ENCODE measurements at places on chromosomes 12 and 14.

GRCh38 chr14:36502558-36503508 lies 17.2 kb downstream of the NKX2-1 start:
- no peak for DNase-seq

DNA sequence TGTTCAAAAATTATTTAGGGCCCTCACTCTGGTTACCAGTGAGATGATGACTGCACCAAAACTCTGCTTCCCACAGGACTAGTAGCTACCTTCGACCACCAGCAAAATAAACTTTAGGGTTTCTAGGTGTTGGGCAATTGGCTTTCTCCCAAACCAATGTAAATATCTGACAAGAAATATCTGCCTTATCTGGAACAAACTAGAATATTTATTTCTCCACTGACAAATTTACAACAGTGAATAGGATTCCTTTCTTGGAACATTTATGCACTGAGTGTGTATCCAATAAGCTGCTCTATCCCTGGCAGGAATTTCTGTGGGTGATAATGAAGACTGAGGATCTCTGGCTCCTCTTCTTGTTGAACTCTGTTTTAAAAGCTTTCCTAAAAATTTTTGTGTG lies 148.6 kb downstream of the SLC6A15 start:
- DNase-seq = no peak

- DNase-seq = no peak
Observed at GRCh38 chr14:100670753-100671049, 56.0 kb upstream of the DLK1 start.

GRCh38 chr14:103158688-103159087 lies 35.4 kb downstream of the TNFAIP2 start:
- no peak for DNase-seq

DNA sequence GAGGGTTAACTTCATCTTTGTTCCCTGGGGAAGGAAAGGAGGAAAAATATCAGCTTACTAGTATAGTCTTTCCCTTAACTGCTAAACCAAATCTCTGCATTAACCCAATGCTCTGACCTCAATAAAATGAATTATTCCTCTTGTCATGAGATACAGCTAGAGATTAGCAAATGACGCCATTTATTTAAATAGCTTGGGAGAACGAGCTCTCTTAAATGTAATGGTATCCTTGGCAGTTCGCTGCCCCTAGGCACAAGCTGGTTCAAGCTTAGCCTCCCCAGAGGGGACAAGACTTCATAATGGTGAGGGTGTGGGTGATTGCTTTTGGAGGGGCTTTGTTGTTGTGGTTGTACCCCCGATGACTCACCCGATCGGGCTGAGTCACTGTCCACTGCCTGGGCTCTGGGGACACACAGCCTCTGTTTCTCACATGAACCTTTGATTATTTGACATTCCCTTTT lies 19.6 kb downstream of the FNTB start:
- DNase-seq = no peak

DNA sequence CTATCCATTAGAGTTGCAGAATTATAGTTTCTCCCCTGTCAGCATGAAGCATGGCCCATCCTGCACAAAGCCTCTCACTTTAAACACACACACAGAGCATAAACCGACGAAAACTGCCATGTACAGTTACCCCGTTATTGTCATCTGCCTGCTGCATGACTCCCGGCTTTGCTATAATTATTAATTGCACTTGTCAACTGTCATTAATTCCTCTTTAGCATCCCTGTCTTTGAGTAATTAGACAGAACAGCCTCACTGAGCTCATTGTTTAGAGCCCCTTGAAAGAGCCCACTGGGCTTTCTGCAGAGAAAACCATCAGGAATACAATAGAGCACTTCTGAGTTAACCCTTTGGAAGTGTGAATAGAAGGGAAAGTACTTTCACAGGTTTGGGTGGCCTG lies 307.2 kb upstream of the SOX5 start:
- no peak for DNase-seq

DNA sequence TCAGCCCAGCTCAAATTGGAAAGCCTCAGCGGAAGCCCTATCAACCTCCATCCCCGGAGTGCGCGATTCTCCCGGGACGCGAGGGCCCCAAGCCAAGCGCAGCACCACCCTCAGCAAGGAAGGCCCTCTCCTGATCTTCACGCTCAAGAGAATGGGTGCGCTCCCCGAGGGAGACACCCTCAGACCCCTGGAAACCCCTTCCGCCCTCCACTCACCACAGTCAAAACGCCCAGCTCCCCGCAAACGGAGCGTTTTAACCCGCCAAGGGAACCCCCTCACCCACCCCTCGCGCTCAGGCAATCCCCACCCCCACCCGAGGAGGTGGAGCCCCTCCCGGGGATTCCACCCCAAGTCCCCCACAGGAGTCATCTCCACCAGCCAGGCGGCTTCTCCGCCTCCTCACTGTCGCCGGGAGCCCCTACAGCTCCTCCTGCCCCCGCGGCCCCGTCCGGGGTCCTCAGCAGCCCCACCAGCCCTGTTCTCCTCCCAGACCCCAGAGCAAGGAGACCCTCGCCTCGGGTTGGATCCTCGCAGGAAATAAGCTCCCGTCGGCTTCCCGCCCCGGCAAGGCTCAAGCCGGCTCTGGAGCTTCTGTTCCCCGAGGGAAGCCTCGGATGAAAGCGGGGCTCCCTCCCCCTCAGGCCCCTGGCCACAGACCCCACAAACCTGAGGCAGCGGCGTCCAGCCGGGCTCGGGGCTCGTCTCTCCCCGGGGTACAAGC lies 507 bp downstream of the BAZ2A start:
- DNase-seq = peak; percentile 67

- no peak for DNase-seq
Observed at GRCh38 chr12:46835785-46836184, 10.0 kb upstream of the SLC38A4 start.

GRCh38 chr14:65281991-65282895 lies 130.3 kb upstream of the FUT8 start:
- DNase-seq = no peak

GRCh38 chr14:92653162-92653651 lies 95.2 kb downstream of the LGMN start:
- DNase-seq = no peak

DNA sequence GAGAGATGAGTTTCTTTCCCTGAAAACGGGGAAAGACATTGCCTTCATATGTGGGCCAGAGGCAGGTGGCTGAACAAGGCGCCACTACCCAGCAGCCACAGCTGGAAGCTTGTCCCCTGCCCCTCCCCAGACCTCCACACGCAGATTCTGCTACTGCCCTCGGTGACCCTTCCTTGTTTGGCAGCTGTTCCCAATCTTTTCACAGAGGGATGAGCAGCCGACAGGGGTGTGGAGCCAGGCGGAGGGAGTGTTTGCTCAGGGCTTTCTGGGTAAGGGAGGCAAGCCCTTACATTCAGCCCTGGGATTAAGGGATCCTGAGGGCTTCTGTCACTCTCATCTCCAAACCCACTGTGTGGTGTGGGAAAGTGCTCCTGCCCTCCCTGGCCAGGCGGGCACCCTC lies 4.5 kb upstream of the KRT4 start:
- DNase-seq = no peak

- DNase-seq = peak; percentile 35
Observed at GRCh38 chr12:4118017-4118510, 155.5 kb upstream of the CCND2 start.

DNA sequence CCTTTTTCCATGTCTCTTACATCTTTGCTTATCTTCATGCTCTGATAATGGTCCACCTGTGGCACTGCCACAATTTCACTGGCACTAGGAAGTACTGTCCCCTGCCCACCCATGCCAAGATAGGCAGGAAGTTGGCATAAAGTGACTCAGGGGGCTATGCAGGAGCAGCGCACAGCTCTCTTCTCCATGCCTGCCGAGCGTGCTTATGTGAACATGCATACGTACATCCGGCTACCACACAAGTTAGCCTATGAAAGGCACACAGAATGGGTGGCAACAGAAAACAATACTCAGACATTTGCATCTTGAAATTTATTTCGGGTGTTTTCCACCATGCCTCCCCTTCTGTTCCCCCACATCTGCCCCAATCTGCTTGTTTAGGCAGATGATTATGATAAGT lies 174.4 kb upstream of the GZMB start:
- DNase-seq = no peak

- peak; percentile 46 for DNase-seq
Observed at GRCh38 chr14:73295198-73295796, 58.0 kb downstream of the PAPLN start.

- DNase-seq = no peak
Observed at GRCh38 chr12:92701441-92701840, 1.3 kb upstream of the PLEKHG7 start.

DNA sequence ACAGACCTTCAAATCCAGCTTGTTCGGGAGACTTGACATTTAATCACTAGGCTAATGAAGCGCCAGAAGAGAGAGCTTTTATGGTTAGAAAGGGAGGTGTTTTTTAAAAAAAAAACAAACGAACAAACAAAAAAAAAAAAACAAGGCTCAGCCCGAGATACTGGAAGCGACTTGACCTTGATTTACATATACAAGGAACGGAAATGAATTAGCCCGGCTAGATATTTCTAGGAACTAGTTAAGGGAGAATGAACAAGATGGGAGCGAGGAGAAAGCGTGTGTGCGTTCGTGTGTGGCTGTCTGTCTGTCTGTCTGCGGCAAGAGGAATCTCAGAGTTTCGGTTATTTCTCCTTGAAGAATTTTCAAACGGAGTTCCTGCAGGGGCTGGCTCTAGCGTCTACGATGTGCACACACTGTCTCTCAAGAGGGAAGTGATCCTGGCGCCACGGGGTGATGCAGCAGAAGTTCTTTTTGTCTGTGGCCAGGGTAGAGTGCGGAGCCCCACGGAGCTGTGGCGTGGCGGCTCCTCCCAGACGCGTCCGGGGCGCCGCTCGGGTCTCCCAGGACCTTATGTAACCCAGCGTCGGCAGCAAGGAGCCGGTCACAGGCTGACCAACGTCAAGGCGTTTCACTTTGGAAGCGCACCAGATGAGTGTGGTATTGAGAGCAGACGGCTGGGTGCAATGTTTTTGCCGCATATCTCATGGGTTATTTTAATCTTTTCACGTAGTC lies 18.8 kb downstream of the SOCS2 start:
- DNase-seq = peak; percentile 33

DNA sequence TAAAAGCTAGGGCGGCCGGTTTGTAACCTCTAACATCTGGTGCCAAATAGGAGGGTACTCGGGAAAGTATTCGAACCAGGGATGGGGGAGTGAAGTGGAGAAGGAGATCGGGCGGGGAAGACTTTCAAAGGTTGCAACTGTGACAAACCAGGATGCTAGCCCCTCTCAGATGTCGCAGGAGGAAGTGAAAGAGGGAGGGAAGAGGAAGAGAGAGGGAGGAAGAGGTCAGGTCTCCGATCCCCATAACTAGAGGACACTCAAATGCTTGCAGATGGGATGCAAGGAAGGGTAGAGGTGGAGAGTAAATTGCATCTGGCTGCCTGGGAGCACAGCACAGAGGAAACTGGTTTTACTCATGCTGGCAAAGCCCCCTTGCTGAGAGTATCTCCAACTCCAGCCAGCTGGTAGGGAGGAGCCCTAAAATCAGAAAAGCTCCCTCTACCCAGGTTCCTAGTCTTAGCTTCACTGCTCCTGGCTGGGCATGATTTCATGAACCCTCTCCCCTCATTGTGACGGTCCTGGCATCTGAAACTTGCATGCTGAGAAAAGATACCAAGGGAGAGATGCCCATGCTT lies 696.7 kb upstream of the TBX3 start:
- DNase-seq = no peak

DNA sequence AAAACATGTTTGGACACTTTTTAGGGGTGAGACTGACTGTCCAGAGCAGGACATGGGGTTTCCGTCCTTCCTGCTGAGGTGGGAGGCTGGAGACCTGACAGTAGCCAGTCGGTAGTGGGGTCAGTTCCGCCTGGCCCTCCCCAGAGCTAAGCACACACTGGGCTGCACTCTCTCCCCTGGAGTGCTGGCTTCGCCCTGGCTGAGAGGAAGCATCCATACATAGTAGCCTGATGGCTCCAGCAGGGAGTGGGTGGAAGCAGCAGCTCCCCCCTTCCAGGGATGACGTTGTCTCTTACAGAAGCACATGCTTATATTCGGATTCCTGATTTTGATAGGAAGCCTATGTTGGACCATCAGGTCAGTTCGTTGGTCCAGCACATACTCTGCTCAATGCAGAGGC lies 40.4 kb downstream of the SFSWAP start:
- DNase-seq = no peak

GRCh38 chr14:70801836-70802235 lies 7.5 kb downstream of the MAP3K9 start:
- no peak for DNase-seq

DNA sequence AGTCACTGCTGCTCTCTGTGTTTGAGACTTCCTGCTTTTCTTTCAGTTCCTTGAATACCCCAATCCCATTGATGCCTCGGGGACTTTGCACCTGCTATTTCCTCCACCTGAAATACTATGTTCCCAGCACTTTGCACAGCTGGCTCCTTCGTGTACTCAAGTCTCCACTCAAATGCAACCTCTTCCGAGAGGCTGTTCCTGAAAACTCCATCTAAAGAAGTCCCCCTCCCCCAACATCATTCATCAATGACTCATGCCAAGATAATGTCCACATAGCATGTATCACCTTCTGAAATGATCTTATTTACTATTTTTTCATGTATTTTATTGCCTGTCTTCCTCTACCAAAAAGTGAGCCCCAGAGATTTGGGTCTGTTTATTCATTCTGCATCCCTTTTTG lies 48.6 kb downstream of the HSPB8 start:
- no peak for DNase-seq

DNA sequence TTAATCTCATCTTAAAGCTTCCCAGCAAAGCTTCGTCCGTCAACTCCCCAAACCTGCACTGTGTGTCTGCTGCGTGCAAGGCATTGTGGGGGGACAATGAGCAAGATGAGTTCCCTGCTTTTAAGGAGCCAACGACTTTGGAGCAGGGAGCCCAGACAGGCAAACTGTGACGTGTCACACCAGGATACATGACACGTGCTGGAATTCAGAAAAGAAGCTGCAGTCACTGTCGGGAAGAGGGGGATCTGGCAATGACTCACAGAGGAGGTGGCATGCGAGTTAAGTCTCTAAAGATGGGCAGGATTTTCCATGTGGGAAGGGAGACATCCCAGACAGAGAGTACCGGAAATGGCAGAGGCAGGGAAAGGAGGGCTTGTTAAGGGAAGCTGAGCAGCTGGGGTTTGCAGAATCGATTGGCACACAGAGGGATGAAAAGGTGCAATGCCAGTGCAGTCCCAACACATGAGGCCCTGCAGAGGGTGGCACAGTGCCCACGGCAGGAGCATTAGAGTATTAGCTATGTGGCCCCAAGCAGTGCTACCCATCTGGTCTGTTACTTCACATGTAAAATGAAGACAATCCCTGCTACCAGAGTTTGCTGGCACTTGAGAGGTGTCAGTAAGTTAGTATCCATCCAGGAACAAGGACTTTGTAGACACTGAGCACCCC lies 52.9 kb downstream of the SETD3 start:
- no peak for DNase-seq

- no peak for DNase-seq
Observed at GRCh38 chr14:106837870-106838269, 1311.5 kb downstream of the TMEM121 start.

GRCh38 chr14:72014486-72014885 lies 82.3 kb downstream of the RGS6 start:
- DNase-seq = no peak

GRCh38 chr12:31710021-31710818 lies 18.6 kb downstream of the AMN1 start:
- DNase-seq = no peak

- no peak for DNase-seq
Observed at GRCh38 chr12:17511369-17511768, 578.6 kb downstream of the RERGL start.

GRCh38 chr12:119230807-119231206 lies 52.1 kb downstream of the HSPB8 start:
- DNase-seq = no peak

Data from CD4-positive, alpha-beta T cell treated with Interleukin-1 beta for 1 hour (primary cell).